ENCODE measurements at places on chromosomes 6 and 20. TPM values are rescaled to one million over a fixed set of nuclear protein-coding genes. Genes with fewer than 3 reads are reported as not detected.

CUTA gene
- 155 TPM for total RNA-seq

SLC22A16 gene
- not detected for total RNA-seq

NMBR gene
- total RNA-seq = not detected

RPS6KA2 gene
- 15.5 TPM for total RNA-seq

FOXO3 gene
- 43.2 TPM for total RNA-seq

TNFRSF6B gene
- total RNA-seq = 31.5 TPM

IRF4 gene
- total RNA-seq = not detected

TPD52L1 gene
- 9.7 TPM for total RNA-seq

ULBP2 gene
- 4.5 TPM for total RNA-seq

RSPO4 gene
- not detected for total RNA-seq

MYO6 gene
- total RNA-seq = 15.1 TPM
